ENCODE measurements at places on chromosomes 7 and 10.

GRCh38 chr10:78390051-78390450, 356.4 kb downstream of the RPS24 start:
- no peak for DNase-seq

DNA sequence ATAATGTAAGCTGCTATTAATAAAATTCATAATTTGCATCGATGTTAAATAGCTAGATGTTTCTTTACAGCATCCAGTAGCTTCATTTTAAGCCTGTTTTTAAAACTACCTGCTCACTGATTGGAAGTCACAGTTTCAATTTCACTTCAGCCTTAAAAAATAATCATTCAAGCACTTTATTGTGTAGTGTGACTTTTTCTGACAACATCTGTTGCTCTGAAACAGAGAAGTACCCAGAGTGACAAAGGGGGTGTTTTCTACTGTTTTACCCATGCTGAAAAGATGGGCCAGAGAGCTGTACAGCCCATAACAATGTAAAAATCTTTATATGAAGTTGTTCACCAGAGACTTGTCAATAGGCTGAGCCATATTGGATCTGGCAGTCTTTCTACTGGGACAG, 437.2 kb downstream of the MDFIC start:
- DNase-seq: no peak

- no peak for DNase-seq
These were observed 1231.1 kb upstream of the CELF2 start for GRCh38 chr10:9786576-9786975.

DNA sequence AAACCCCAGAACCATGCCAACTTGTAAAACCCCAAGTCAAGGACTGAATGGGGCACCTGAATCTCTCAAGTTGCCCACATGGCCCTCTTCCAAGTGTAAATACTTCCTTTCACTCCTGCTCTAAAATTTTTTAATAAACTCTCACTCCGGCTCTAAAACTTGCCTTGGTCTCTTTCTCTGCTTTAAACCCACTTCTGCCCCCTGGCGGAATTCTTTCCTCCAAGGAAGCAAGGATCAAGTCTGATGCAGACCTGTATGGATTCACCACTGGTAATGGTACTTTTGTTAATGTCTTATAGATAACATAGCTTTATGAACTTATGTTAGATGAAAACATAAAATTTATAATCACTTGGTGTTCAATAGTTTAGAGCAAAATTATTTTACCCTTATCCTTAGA, 33.8 kb downstream of the SLC16A9 start:
- no peak for DNase-seq

GRCh38 chr7:107164092-107164491, 4.7 kb upstream of the HBP1 start:
- DNase-seq: no peak

DNA sequence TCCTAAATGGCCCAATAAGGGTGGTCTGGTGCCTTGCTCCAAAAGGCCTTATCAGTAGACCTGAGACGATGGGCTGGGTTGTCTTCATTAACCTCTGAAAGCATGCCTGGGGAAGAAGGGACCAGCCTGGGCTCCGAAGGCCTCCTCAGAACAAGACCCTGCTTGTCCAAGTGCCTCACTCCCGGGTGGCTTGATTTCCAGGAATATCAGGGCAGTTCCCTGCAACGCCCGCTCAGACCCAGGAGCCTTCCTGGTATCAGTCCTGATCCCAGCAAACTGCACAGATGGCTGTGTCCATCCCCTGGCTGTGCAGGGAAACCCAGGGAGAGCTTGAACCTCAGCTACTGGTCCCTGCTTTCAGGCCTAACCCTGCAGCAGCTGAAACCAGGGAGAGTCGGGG, 49.9 kb upstream of the CUX1 start:
- no peak for DNase-seq

- DNase-seq: no peak
These were observed 21.6 kb downstream of the LRMDA start for GRCh38 chr10:75452997-75453396.

- no peak for DNase-seq
These were observed 19.8 kb upstream of the FAM133B start for GRCh38 chr7:92609921-92610518.

DNA sequence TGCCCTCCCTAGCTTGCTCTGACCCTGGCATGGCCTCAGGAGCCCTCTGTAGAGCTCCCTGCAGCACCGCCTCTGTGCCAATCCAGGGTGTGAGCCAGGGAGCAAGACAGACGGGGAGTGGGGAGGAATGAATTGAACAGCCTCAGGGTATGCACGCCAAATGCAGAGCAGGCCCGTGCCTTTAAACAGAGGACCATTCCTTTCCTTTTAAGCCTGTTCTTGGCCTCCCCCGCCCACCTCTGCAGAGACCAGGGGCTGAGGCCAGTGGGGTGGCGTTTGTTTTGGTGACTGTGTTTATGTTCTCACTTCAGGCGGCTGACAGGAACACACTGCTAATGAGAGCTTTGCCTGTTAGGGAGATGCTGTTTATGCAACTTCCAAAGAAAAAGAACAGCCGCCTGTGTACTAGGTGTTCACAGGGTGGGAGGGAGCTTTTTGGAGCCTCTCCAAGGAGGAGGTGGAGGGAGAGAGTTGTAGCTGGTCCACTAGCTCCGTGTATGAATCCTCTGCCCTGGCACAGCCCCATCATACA, 528.1 kb upstream of the DPP6 start:
- DNase-seq: no peak

GRCh38 chr10:132223156-132223590, 36.4 kb downstream of the DPYSL4 start:
- DNase-seq: no peak

Data from NCI-H774 (cell line).